ENCODE measurements at places on chromosomes 3 and 15.

DNA sequence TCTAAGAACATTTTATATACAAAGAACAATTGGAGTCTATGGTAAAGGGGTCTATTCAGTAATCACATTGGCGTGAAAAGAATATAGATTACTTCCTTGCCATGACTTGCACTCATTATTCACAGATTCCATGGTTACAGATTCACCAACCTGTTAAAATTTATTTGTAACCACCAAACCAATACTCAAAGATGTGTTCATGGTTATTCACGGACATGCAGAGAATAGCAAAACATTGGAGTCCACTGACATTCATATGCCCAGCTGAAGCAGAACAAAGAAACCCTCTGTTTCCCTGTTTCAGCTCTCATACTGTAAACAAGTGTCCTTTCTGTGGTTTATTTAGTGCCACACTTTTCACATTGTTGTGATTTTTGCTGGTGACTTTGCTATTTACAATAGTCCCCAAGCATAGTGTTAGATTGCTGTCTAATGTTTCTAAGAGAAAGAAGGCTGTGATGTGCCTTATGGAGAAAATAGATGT, 185.8 kb upstream of the TTC14 start:
- no peak for DNase-seq

GRCh38 chr15:71883447-71883846, 73.1 kb downstream of the NR2E3 start:
- no peak for DNase-seq

GRCh38 chr3:43062040-43062563, 43.8 kb downstream of the POMGNT2 start:
- no peak for DNase-seq

- DNase-seq, result no peak
Measured at GRCh38 chr3:38127611-38128302, 9.2 kb downstream of the ACAA1 start.

GRCh38 chr3:149377408-149378364, at the start of gene TM4SF1:
Gene TM4SF1, minus strand, starts transcription at chr3:149377649. Its CDS starts 102 bp downstream, at chr3:149377547.
- no peak for DNase-seq

- DNase-seq, result peak; percentile 9
Measured at GRCh38 chr3:15099364-15100098, 583 bp upstream of the RBSN start.

GRCh38 chr3:159257954-159258353, 456.1 kb downstream of the MFSD1 start:
- DNase-seq, result no peak

- no peak for DNase-seq
Measured at GRCh38 chr15:67946701-67947100, 106.9 kb upstream of the RNU6-1 start.

DNA sequence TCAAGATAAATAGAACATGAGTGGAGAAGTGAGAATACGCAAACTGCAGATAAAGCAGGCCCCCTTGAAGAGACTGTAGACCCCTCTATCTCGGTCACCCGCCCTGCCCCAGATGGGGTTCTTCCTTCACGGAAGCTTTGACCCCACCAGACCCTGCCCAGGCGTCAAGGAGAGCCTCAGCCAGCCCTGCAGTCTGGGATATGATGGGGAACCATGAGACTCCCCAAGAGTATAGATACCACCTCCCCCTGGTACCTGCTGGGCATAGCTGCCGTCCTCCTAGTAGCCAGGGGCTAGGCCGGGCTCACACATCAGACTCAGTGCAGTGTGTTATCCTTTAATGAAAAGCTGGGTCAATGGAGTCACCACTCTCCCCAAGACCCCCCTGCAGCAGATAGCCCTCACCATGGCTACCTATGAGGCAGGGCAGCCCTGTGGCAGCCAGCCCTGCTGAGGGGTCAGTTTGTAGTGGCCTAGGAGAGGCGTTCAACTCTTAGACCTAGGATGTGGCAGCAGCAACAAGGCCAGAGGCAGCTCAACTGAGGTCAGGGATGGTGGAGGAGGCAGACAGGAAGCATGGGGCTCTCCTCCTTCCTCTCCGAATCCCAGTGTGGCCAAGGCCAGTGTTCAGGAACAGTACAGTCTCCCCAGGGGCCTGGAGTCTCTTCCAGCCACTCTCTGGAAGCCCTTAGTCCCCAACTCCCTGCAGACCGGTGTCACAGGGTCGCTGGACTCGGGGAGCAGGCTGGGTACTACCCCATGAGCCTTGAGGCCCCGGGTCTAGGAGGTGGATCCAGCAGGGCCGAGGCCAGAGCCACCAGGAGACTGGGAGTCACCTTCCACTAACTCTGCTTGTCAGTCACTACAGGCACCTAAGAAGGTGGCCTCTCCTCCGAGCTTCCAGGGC, 26.1 kb downstream of the PLXNB1 start:
- DNase-seq, result no peak

GRCh38 chr3:111838133-111838532, 20.9 kb upstream of the PHLDB2 start:
- no peak for DNase-seq

DNA sequence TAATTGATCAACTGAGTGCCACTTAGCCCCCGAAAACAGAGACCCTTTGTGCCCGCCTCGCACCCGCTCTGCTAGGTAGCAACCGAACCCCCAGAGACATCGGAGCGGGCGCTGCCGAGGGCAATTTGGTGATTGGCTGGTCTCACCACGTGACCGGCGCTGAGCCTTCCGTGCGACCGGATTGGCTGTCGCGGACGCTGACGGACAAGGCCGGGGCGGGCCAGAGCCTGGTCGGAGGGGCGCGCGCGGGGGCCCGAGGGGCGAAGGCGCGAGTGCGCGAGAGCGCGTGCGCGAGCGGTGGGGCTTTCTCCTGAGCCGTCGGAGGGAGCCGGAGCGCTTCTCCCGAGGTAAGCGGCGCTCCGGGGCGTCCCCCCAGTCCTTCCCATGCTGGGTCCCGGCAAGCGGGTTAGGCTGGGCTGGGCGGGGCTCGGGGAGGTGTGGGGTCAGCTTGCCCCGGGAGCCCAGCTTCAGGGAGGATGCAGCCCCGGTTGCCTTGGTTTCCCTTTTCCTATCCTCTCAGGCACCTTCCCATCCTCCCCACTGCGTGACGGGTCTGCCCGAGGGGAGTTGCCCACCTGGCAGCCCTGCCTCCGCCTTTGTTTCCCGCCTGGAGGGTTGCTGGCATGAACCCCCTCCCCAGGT, at the start of gene TMEM108:
Gene TMEM108, plus strand, starts transcription at position 303 of the 642 bp plus-strand sequence.
- DNase-seq, result no peak

DNA sequence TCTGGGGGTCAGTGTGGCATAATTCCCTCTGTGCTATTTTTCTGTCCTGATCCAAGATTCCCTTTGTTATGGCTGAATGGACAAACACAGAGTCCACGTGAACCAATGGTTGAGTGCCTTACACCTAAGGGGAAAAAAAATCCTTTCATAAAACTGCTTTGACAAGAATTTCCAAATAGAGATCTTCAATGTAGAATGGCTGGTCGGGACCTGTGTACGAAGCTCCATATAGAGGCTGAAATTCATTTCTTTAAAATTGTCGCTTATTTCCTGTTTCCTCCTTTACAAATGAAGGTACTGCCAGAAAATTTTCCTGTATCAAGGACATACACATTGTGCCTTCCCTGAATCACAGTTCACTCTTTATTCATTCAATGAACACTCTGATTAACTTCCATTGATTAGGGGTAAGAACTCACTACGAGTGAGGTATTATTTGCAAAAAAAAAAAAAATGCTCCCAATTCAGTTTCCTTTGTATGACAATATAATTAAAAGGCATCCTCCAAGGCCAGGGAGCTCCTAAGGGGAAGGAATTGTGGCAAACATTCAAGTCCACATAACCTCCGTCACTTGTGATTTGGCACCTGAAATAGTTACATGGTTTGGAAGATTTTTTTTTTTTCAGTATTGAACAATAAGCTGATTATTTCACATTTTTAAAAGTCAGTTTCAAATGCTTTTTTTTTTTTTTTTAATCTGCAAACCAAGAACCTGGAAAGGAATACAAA, 293.8 kb downstream of the MEX3B start:
- no peak for DNase-seq

- no peak for DNase-seq
Measured at GRCh38 chr15:90845201-90845949, 23.0 kb upstream of the FURIN start.

DNA sequence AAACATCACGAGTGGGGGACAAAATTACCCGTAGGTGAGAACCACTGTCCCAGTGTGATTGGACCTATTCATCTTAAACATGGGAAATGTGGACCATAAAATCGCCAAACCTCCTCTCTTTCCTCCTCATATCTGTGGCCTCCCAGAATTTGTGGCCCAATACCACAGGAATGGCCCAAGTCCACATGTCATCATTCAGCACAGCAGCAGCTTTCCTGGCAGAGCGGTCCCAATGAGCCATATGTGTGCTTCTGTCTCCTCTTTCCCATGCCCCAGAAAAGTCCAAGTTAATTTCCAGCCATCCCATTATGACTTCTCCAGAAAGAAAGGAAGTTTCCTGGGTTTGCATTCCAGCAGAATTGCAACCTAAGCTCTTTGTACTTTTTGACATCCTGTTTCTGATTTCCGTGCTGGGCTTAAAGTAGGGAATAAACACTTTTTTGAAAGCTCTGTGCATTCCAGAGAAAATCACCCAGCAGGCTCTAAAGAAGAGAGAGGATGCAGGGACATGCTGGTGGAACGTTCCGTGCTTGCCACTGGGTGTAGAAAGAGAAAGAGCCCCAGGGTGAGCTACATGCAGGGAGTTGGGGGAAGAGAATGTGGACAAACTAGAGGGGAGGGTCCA, 259.4 kb upstream of the PROK2 start:
- no peak for DNase-seq

DNA sequence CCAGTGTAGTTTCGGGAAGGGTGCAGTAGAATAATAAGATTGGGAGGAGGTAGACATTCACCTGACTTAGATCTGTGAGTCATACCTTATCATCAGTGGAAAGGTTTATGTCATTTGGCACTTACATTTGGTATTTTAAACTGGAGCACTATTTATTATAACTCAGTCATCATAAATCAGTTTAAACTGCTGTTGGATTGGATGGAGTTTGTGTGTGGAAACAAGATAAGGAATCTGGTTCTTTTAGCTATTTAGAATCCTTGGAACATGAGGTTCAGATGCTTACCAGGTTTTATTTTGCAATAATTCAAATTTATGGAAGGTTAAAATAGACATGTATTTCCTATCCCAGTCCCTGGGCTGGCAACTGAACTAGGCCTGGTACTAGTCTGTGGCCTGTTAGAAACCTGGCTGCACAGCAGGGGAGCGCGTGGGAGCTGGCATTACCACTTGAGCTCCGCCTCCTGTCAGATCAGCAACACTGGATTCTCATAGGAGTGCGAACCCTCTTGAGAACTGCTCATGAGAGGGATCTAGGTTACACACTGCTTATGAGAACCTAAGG, 34.5 kb downstream of the ZFAND6 start:
- no peak for DNase-seq

GRCh38 chr3:21750831-21751391, at the start of gene ZNF385D:
Gene ZNF385D, minus strand, starts transcription at chr3:21751210. Its CDS starts 294 bp downstream, at chr3:21750916.
- no peak for DNase-seq

DNA sequence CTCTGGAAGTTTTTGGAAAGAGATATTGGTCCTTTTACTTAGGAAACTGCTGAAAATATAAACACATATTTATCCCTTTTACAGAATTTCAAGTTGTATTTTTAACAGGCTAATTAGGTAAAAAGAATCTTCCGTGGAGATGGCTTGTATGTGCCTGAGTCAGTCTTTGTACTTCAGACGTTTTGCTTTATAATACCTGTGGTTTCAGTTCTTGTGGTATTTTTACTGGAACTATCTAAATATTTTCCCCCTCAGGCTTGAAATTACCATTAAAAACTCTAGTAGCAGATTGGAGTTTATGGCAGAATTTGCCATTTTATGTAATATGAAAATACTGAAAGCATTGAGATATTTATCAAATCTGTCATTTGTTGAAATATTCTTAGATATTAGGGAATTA, 151.6 kb upstream of the CGNL1 start:
- DNase-seq, result no peak

GRCh38 chr3:149527531-149528339, 53.2 kb downstream of the TM4SF4 start:
- no peak for DNase-seq

GRCh38 chr3:71214797-71215196, 368.7 kb downstream of the FOXP1 start:
- no peak for DNase-seq

GRCh38 chr15:63630036-63630751, 33.0 kb downstream of the FBXL22 start:
- no peak for DNase-seq

- no peak for DNase-seq
Measured at GRCh38 chr15:60814855-60815254, 335.9 kb upstream of the ICE2 start.

GRCh38 chr3:117537949-117538348, 828.4 kb downstream of the TUSC7 start:
- no peak for DNase-seq

GRCh38 chr15:70584838-70585706, 178.3 kb downstream of the UACA start:
- DNase-seq, result peak; percentile 3

DNA sequence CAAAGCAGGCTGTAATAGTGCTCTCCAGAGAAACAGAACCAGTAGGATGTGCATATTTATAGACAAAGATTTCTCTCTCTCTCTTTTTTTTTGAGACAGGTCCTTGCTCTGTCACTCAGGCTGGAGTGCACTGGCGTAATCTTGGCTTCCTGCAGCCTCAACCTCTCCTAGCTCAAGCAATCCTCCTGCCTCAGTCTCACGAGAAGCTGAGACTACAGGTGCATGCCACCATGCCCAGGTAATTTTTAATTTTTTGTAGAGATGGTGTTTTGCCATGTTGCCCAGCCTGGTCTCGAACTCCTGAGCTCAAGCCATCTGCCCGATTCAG, 67.1 kb upstream of the CHD2 start:
- no peak for DNase-seq

DNA sequence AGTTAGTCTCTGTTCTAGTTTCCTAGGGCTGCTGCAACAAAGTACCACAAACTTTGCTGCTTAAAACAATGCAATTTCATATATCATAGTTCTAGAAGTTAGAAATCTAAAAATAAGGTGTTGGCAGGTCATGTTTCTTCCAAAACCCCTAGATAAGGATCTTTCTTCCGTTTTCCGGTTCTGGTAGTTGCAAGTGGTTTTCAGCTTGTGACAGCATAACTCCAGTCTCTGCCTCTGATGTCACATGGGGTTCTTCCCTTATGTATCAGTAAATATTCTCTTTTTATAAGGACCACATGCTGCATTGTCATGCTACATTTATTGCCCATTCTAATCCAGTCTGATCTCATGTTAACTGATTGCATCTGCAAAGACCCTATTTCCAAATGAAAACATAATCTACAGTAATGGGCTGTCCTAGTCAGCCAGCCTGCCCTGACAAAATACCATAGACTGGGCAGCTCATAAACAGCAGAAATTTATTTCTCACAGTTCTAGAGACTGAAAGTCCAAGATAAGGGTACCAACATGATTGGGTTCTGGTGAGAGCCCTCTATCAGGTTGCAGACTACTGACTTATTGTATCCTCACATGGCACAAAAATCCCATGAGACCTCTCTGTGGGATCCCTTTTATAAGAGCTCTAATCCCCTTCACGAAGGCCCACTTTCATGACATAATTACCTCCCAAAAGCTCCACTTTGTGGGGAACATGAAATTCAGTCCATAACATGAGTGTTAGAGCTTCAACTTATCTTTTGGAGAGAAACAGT, 642.0 kb upstream of the NAALADL2 start:
- no peak for DNase-seq

GRCh38 chr3:25863011-25863415, 73.1 kb downstream of the OXSM start:
- DNase-seq, result no peak

GRCh38 chr3:159593927-159594605, 394.6 kb upstream of the IL12A start:
- no peak for DNase-seq
